ENCODE measurements at places on chromosomes 2 and 18.

DNA sequence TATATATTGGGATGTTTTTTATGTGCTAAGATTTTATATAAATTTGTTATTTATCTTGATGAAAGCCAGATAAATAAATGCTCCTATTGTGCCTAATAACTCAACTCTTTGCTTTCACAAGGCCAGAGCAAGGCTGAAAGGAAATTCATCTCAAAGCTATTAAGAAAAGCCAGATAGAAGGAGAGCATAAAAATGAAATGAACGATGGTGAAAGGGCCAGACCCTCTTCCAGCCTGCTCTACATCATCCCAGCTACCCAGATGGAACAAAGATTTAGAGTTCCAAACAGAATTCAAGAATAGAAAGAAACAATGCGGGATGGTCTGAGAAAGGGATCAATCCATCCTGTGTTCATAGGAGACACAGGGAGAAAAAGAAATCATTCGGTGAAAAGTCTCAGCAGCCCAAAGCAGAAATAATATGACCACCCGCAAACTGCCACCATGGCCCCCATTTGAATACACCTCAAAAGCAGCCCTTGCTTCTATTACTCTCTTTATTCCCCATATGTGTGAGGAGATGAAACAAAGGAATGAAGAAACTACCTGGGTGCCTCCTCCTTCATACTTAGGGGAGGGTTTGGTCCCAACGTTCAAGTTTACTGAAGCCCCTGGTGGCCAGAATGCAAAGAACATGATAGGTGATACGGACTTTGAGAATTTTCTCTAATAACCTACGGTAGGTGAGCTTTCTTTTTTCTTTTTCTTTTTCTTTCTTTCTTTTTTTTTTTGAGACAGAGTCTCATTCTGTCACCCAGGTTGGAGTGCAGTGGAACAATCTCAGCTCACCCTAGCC, 110.1 kb upstream of the FBXO11 start:
- DNase-seq, result peak; percentile 24

GRCh38 chr18:6069539-6069938, 174.2 kb upstream of the TMEM200C start:
- DNase-seq, result no peak

GRCh38 chr2:119372778-119373568, 6.2 kb downstream of the DBI start:
- DNase-seq, result no peak

- no peak for DNase-seq
These were observed 300.8 kb upstream of the MEX3C start for GRCh38 chr18:51498085-51498855.

- DNase-seq, result no peak
These were observed 7.7 kb downstream of the SLC4A3 start for GRCh38 chr2:219634951-219635751.
